NCI-H345 (cell line): ENCODE measurements at places on chromosomes 6 and 20.

DNA sequence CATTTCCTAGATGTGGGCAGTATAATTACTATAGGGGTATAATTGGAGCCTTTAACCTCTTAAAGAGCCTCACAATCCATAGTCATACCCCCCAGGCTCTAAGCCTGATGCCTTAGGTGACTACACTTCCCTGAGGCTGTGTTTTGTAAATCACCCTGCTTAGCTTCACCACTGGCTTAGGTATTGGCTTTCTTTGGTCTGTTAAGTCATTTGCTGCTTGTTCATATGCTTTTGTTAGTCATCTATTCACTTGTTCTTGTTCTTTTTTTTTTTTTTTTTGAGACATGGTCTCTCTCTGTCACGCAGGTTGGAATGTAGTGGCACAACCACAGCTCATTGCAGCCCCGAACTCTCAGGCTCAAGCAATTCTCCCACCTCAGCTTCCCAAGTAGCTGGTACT is 26.7 kb downstream of the KAT14 start:
- DNase-seq: no peak

GRCh38 chr6:167113047-167113754 is 9.7 kb upstream of the CCR6 start:
- DNase-seq: no peak

- no peak for DNase-seq
Observed at GRCh38 chr6:14736554-14736953, 509.3 kb upstream of the JARID2 start.

DNA sequence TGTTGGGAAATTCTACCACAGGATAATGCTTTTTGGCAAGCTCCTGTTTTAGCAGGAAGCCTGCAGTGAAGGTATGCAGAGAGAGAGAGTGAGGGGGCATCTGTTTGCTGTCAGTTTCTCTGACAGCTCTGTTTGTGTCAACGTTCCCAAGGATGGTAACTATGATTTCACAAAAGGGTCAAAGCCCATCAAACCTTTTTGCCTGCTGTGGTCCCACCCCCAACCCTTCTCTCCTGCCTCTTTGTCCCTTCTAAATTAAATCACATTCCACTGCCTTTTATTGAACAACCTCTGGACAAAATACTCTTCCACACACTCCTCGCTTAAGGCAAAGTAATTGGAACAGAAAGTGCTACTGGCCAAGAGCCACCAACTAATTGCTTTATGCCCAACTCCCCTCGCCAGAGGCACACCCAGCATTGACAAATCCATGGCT is 128.3 kb downstream of the TSHZ2 start:
- DNase-seq: no peak

DNA sequence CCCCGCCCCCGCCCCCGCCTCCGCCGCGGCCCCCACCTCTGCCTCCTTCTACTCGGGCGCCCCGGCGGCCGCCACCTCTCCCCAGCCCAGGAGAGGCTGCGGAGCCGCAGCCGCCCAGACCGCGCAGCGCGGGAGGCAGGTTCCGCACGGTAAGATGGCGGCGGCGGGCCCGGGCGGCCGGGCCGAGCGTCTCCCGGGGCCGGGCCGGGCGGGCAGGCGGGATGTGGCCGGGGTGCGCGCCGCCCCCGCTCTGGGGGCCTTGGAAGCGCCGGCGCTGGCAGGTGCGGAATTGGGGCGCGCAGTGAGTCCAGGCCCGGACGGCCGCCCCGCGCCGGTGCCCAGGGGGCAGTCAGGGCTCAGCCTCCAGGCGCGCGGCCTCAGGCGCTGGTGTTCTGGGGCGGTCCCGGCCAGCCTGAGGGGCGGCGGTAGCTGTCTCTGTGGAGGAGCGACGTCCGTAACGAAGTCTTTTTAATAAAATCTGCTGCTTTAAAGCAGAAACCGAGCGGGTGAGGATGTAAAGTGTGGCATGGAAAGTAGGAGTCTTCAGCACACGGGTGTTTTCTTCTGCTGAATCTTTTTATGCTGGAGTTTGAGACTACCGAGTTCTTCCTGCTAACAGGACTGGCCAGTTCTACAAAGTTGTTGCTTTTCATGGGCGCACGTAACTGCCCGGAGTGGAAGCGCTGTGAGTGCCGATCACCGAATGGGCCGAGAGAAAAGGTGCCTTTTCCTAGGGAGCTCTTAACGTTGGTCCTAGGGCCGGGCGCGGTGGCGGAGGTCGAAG is at the start of gene GID8:
TSS of gene GID8 (plus strand) at position 43 of the 784 bp plus-strand sequence. CDS start 3,356 bp downstream, outside the sequence.
- DNase-seq: no peak

GRCh38 chr6:42877695-42878094 is 1.7 kb upstream of the RPL7L1 start:
- no peak for DNase-seq

- DNase-seq: no peak
Observed at GRCh38 chr6:36934901-36935300, 19.6 kb upstream of the PI16 start.

DNA sequence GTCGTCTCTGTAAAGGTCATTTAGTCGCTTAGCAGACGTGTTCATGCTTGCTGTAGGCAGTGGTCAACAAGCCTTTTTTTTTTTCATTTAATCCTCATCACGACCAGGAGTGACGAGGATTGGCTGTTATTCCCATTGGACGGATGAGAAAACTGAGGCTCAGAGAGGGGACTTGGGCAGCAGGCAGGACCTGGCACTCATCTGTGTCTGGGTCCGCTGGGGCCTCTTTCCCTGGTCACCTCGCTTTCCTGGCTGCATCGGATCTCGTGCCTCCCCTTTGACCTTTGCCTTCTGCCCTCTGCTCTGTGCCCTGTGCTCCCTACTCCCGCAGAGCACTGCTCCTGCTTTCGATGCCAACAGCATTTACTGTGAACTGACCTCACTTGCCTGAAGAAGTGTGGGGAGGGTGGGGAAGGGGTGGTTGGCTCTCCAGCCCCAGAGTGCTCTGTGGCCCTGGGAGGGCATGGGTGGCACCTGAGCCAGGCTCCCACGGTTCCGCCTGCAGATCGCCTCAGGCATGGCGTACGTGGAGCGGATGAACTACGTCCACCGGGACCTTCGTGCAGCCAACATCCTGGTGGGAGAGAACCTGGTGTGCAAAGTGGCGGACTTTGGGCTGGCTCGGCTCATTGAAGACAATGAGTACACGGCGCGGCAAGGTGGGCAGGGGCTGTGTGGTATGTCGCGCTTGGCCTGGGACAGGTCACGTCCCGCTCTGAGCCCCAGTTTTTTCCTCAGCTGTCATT is 56.2 kb downstream of the SRC start:
- DNase-seq: no peak

DNA sequence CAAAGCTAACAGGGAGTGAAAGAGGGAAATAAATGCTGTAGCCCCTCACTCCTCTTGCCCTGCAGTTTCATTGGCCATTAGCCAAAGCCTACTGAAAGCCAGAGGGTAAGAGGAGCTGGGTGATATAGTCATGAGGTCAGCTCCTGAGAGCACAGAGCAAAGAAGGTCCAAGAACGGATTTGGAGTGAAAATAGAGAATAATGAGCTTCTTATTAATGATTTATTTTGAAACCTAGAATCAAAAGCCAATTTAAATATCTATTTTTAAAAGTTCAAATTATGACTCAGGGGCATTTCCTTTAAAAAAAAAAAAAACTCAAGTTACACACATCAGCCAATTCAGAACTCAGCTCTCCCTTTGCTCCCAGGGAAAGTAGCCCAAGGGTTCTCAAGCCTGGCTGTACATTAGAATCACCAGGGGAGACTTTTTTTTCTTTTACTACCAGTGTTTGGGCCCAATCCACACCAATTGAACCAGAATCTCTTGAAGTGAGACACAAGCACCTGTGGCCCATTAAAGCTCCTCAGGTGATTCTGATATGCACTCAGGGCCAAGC is 79.1 kb downstream of the SNAP25 start:
- no peak for DNase-seq

GRCh38 chr6:119233312-119233984 is 116.1 kb downstream of the MAN1A1 start:
- no peak for DNase-seq

DNA sequence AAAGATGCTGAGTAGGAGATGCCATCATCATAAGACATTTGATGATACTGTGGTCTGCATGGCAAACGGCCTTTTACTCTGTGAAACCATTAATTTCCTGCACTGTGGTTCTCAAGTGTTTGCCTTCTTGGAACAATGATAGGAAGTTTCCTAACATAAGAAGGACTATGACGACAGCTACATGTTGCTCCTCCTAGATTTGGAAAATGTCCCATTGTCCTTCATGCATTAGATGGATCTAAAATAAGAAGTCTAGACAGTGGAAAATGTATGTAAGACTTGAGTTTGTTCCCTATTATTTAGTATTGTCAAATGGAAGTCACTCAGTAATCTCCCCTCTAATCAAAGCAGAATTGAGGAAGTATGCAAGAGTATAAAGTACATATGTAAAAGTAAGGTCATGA is 98.5 kb upstream of the TMEM170B start:
- no peak for DNase-seq

GRCh38 chr20:46051556-46052308 is 22.7 kb downstream of the SLC12A5 start:
- peak; percentile 82 for DNase-seq

DNA sequence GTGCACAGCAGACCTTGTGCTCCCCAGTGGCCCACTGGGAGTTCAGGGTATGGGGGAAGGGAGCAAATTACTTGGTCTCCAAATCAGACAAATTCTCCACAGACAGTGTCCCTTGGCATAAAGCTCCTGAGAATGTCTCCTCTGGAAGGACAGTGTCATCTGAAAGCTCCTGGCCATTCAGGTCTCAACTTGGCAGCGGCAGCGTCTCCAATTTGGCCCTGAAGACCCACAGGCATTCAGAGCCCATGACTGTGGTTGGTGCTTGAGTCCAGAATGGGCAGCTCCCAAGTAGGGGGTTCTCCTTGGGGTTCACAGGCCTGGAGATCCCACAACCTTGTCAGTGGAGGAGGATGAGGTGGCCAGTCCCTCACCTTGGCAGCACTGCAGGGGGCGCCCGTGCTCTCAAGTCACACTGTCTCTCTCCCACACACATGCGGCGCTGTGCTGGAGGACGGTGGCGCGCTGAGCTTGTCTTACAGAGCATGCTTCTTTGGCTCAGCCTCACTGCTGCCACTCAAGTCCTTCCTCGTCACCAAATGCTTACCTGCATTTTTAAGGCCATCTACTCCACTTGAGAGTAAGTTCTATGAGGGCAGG is 20.7 kb downstream of the DYNLRB1 start:
- DNase-seq: no peak

- peak; percentile 71 for DNase-seq
Observed at GRCh38 chr20:32031007-32031958, 20.8 kb upstream of the HCK start.

DNA sequence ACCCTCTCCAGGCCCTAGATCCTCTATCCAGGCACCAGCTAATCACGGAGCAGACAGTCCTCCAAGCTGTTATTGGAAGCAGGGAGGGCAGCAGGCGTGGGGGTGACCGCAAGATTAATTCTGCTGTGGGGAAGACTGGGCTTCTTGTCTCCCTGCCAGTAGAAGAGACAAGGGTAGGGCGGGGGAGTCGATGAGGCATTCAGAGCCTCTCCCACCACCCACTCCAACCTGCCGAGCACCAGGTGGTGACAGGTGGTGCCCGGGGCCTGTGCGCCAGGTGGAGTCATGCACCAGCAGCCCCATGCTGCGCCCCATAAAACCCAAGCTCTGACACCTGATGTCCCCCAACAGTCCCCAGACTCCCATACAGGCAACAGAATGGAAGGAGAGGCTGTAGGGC is 89.6 kb downstream of the CDH22 start:
- DNase-seq: peak; percentile 97

DNA sequence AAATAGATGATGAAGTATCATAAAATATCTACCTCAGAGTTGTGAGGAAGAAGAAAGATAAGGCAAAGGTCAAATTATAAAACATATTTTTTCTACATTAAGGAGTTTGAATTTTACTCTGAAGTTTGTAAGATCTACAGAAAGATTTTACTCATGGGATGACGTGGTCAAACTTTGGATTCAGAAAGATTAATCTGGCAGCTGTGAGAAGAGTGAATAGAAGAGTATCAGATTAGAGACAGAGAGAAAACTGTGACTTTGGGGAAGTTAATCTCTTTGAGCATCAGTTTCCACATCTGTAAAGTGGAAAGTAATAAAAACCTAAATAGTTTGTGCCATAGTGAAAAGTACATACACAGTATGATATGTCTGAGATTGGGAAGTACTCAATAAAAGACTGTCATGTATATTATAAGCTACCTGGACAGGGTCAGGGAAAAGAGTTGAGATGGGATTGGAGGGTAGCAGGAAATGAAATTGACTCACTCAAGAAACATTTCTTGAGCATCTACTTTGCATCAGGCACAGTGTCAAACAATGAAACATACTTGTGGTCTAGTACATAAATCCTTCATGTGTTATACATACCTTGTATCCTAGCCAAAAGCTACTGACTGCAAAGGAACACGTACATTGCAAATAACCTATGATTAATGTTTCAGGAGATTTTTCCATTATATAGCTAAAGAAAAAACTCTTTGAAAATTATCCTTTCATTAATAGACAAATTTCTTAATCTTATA is 222.1 kb downstream of the TMEM200A start:
- no peak for DNase-seq

- DNase-seq: no peak
Observed at GRCh38 chr6:144681334-144681733, 396.2 kb downstream of the UTRN start.

GRCh38 chr20:46324960-46325703 is 16.8 kb upstream of the CDH22 start:
- DNase-seq: peak; percentile 42

DNA sequence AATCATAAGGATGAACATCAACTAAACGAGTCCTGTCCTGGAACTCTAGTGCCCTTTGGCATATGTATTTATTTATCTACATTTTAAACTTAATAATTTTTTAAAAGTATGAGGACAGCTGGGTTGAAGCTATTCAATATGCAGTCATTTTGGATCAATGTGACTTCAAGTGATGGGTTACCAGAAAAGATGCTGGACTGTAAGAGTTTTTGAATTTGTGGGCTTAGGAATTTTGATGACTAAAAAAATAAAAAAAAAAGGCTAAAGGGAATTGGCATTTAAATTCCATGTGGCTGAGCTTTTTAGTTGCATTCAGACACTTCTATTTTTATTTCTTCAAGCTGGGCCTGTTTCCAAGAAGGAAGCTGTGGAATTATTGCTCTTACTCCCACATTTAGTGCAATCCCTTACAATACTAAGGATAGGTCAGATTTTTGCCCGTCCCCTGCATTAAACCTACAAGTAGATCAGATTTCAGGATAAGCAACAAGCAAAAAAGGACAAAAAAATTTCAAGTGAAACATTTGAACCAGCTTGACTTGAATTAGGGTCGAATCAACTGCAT is 704.2 kb upstream of the CITED2 start:
- no peak for DNase-seq
